ENCODE measurements at places on chromosomes 7 and 10.

DNA sequence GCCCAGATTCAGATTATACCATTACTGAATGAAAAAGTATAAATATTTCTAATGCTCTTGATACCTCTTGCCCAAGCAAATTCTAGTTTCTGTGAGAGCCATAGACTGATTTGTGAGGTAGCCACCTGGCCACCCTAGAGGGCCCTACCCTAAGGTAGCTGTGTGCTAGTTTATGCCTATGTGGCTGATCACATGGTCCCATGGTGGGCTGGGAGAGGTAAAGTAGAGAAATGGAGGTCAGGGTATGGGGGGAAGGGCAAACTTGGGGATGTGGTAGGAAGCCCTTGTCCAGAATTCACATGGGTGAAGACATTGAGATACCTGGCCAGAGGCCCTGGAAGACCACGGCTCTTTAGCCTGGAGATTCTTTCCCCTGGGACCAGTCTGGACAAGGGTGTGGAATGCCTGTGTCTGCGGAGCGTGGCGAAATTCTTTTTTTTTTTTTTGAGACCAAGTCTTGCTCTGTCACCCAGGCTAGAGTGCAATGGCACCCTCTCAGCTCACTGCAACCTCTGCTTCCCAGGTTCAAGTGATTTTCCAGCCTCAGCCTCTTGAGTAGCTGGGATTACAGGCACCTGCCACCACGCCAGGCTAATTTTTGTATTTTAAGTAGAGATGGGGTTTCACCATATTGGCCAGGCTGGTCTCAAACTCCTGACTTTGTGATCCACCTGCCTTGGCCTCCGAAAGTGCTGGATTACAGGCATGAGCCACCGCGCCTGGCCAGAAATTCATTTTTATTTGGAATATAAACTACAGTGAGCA is 639.4 kb downstream of the ACTR3B start:
- DNase-seq, result no peak

- DNase-seq, result no peak
Measured at GRCh38 chr7:32163896-32164295, 93.7 kb upstream of the PDE1C start.

GRCh38 chr10:47025253-47025539 is 114.0 kb downstream of the PTPN20 start:
- DNase-seq, result no peak

DNA sequence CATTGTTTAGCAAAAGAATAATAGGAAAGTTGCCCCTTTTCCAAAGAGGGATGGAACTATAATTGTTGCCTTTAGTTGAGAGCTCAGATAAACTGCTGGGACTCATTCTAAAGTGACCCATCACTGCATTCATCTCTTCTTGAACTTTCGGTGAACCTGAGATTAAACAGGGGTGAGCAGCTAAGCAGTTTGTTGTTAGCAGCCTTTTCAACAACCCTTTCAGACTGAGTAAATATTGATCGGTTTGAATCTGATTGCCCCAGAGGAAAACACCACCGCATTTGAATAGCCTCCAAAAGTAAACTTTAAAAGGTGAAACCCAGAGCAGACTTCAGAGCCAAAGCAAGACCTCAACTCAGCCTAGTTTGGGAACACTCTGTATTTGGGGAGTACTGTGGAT is 4.7 kb downstream of the HOXA1 start:
- DNase-seq, result no peak

Measured in RCC 7860 (cell line).